Activated CD4-positive, alpha-beta memory T cell treated with anti-CD3 and anti-CD28 coated beads, Interleukin-2, amount 10 ng/mL, durations not matched to agents 7 days and 5 days (primary cell): ENCODE measurements at places on chromosomes 3 and 15.

- no peaks in the 10 kb centered on the region for H3K4me1 ChIP-seq
- H3K36me3 ChIP-seq = peaks cover 51% of the 10 kb centered on the region
- H3K27me3 ChIP-seq = no peaks in the 10 kb centered on the region
- DNase-seq = no peak
- H3K4me3 ChIP-seq = no peak overlapping the region
These were observed 23.5 kb upstream of the SLC15A2 start for GRCh38 chr3:121870717-121871116.

GRCh38 chr15:100224206-100225185 is 117.3 kb downstream of the ADAMTS17 start:
- H3K27ac ChIP-seq = no peak overlapping the region
- no peaks in the 10 kb centered on the region for H3K36me3 ChIP-seq
- no peaks in the 10 kb centered on the region for H3K27me3 ChIP-seq
- DNase-seq = no peak
- H3K4me3 ChIP-seq = no peak overlapping the region

DNA sequence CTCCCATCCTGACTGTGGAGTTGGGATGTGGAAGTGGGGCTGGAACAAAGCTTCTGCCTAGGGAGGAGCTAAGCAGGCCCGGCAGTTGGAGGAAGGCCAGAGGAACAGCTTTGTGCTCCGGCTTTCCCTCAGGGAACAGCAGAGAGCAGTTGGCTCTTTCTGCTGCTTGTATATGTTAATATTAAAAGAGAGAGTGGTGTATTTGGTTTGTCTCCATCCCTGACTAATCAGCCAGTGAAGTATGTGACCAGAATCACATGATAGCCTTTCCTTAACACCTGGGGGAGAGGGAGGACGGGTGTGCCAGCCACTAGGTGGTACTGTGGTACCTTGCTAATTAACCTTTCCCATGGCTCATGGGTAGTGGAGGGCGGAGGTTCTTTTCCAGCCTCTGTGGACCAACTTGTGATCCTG is 10.0 kb downstream of the EIF2B5 start:
- DNase-seq = peak; percentile 30
- no peaks in the 10 kb centered on the region for H3K27me3 ChIP-seq
- H3K36me3 ChIP-seq = peaks cover 54% of the 10 kb centered on the region
- peaks cover 3% of the 10 kb centered on the region for H3K4me1 ChIP-seq

- no peaks in the 10 kb centered on the region for H3K27me3 ChIP-seq
- H3K27ac ChIP-seq = no peak overlapping the region
- DNase-seq = no peak
- no peaks in the 10 kb centered on the region for H3K36me3 ChIP-seq
These were observed 179.8 kb downstream of the CLSTN2 start for GRCh38 chr3:140114789-140115080.

GRCh38 chr3:12462159-12462947 is 21.9 kb upstream of the TSEN2 start:
- no peaks in the 10 kb centered on the region for H3K27me3 ChIP-seq
- no peak overlapping the region for H3K4me3 ChIP-seq
- peak overlapping the region; percentile 56 for H3K27ac ChIP-seq
- H3K4me1 ChIP-seq = peaks cover 17% of the 10 kb centered on the region
- no peaks in the 10 kb centered on the region for H3K36me3 ChIP-seq
- no peak for DNase-seq

GRCh38 chr3:66592016-66592761 is 91.4 kb upstream of the LRIG1 start:
- no peak overlapping the region for H3K4me3 ChIP-seq
- H3K36me3 ChIP-seq = no peaks in the 10 kb centered on the region
- H3K27ac ChIP-seq = no peak overlapping the region
- no peaks in the 10 kb centered on the region for H3K4me1 ChIP-seq

GRCh38 chr15:50150349-50150748 is 31.3 kb upstream of the ATP8B4 start:
- no peak for DNase-seq
- no peaks in the 10 kb centered on the region for H3K36me3 ChIP-seq
- no peak overlapping the region for H3K4me3 ChIP-seq
- H3K27ac ChIP-seq = no peak overlapping the region
- peaks cover 22% of the 10 kb centered on the region for H3K4me1 ChIP-seq

GRCh38 chr15:80156176-80156720 is 3.4 kb downstream of the FAH start:
- H3K27ac ChIP-seq = no peak overlapping the region
- peaks cover 56% of the 10 kb centered on the region for H3K4me1 ChIP-seq
- no peaks in the 10 kb centered on the region for H3K27me3 ChIP-seq
- no peak for DNase-seq

DNA sequence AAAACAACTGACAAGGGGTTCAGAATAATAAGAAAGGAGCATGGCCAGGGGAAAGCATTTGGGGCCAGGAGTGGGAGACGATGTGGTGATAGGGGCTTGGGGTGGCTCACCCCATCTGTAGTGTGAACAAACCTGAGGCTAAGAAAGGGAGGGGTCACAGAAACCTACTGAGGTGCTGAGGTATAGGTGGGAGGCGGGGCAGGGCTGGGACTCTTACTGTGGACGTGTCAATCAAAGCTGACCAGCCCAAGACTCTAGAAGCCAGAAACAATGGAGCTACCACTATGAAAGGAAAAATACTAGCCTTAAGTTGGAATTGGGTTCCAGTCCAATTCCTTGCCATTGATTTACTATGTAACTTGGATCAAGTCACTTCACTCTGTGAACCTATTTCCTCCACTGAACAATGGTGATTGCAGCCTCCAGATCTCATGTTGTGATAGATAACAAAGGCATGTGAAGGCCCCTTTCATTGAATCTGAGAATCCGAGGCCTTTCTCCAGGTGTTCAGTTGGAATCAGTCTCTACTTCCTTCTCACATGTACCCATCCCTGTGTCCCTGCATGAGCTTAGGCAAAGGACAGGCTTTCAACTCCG is 260.9 kb upstream of the HES1 start:
- H3K27ac ChIP-seq = no peak overlapping the region
- peaks cover 15% of the 10 kb centered on the region for H3K4me1 ChIP-seq
- H3K36me3 ChIP-seq = no peaks in the 10 kb centered on the region
- H3K4me3 ChIP-seq = no peak overlapping the region
- peaks cover 37% of the 10 kb centered on the region for H3K27me3 ChIP-seq
